Central memory CD8-positive, alpha-beta T cell (primary cell): ENCODE measurements at places on chromosomes 6 and 20.

DNA sequence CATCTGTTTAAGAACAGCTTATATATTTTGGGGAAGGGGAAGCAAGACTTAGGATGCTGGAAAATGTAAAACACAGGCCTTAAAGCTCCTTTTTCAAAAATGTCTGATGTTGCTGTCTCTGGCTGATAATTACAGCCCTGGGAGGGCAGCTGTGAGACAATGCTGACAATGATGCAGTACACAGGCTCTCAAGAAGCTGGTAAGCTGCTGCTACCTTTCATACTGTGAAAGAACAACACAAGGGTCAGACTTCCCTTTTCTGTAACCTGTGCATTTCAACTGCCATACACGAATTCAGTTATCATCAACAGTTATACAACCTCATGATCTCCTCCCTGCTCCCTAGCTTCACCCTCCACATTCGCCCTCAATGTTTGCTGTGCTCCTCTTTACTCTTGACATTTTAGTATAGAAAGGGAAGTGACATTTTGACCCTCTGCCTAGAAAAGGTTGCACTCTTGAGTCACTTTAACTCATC is 25.2 kb downstream of the MAP7 start:
- DNase-seq, result no peak

DNA sequence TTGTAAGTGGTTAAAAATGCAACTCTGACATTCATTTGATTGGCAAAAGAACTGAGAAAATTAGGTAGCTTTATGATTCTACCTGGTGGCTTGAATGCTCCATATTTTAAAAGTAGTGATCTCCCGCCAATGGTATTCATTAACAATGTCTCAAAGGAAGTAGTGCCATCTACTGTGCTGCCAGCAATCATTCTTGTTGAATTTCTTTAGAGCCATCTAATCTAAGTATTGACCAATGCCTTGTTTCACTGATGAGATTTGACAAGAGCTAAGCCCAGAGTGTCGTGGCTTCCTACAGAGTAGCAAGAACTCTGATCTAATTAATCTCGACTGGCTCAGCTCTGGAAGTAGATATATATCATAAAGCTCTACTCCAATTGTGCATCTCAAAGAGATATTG is 696.7 kb downstream of the C6orf118 start:
- DNase-seq, result no peak

GRCh38 chr20:32819992-32820697 is 391 bp downstream of the MAPRE1 start:
- peak; percentile 75 for DNase-seq

- no peak for DNase-seq
Observed at GRCh38 chr6:44117397-44118128, 9.7 kb downstream of the MRPL14 start.

DNA sequence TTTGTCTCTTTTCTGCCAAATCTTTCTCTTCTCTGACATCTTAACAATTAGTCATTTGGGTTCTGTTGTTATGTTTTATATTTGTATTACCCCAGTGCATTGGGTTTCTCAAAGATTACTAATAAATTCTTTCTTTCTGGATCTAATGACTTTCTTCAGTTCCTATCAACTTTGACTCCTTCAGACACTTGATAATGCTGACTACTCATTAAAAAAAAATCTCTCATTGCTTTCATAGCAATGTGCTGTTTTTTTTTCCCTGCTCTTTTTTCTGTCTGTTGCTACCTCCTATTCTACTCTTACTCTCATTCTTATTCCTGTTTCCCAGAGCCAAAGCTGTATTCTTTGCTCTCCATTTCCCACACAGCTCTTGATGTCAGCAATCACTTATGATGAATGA is 81.3 kb upstream of the MAP3K7 start:
- DNase-seq, result no peak

GRCh38 chr6:14983599-14984518 is 262.0 kb upstream of the JARID2 start:
- no peak for DNase-seq

- DNase-seq, result no peak
Observed at GRCh38 chr6:161272635-161273273, 1.1 kb downstream of the AGPAT4 start.

DNA sequence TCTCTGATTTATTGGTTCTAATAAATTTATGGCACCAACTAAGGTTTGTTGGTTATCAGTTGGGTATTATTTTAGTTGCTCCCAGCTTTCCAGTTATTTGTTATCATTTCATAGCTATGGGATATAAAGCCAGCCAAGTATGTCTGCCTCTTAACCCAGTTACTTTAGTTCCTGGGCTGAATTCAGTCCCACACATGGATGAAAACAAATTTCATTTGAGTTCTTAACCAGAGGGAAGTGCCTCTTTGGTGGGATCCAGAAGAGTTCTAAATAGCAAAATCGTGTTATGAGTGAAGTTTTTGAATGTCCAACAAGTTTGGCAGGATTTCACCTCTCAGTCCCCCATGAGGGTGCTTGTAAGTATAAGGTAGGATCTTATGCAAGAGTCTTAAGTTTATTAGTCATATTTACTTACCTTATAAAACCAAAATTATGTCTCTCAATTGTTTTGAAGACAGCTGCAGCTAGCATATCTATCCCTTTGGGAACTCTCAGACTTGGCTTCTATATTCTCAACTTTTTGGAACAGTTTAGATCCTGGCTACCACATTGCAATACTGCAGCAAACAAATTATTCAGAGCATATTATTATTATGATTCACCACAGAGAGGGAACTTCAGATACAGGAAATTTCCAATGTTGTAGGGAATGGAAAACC is 683.6 kb downstream of the BCKDHB start:
- no peak for DNase-seq

- no peak for DNase-seq
Observed at GRCh38 chr6:125802943-125803377, 12.2 kb downstream of the NCOA7 start.

GRCh38 chr6:98678481-98678880 is 155.9 kb upstream of the POU3F2 start:
- no peak for DNase-seq

GRCh38 chr20:48286601-48287000 is 501.3 kb upstream of the SULF2 start:
- no peak for DNase-seq

GRCh38 chr6:83215131-83216047 is 22.2 kb downstream of the RWDD2A start:
- no peak for DNase-seq
